H9 (cell line): ENCODE measurements at places on chromosomes 5 and 9. TPM values are rescaled to one million over a fixed set of nuclear protein-coding genes. Genes with fewer than 3 reads are reported as not detected.

DNA sequence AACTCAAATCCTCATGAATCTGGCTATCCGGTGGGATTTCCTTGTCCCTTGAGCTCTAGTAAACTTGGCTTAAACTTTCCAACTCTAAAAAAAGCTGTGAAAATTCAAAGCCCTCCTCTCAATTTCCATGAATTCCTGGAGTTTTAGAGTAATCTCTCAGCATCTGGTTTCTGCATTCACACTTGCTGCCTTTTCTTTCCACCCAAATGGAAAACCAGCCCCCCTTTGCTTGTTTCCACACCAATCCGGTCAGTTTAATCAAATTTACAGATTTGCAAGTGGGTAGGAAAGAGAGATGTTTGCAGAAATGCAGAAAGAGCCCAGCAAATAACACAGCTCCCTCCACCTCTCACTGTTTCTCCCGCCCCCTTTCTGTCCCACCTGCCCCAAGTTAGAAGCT, 91.1 kb downstream of the ENC1 start:
- no peaks in the 10 kb centered on the region for H3K27me3 ChIP-seq
- H3K4me1 ChIP-seq: peaks cover 6% of the 10 kb centered on the region; the same call in 1 of the 2 replicates
- no peak for DNase-seq
- no peak overlapping the region for H3K4me3 ChIP-seq
- H3K27ac ChIP-seq: no peak overlapping the region

- no peaks in the 10 kb centered on the region for H3K36me3 ChIP-seq
- peaks cover 63% of the 10 kb centered on the region for H3K27me3 ChIP-seq
- H3K4me3 ChIP-seq: peak overlapping the region; percentile 80
- H3K4me1 ChIP-seq: no peaks in the 10 kb centered on the region
- DNase-seq: peak; percentile 50
These were observed 1.6 kb downstream of the DMRT2 start for GRCh38 chr9:1051584-1052275.

- H3K4me1 ChIP-seq: no peaks in the 10 kb centered on the region
- no peak overlapping the region for H3K27ac ChIP-seq
- no peak overlapping the region for H3K4me3 ChIP-seq
- H3K27me3 ChIP-seq: no peaks in the 10 kb centered on the region
These were observed 174.2 kb downstream of the CACNA1B start for GRCh38 chr9:138051586-138052321.

ASS1 gene
- 118 and 122 TPM in 2 replicates for total RNA-seq
